ENCODE measurements at places on chromosomes 12 and 14.

DNA sequence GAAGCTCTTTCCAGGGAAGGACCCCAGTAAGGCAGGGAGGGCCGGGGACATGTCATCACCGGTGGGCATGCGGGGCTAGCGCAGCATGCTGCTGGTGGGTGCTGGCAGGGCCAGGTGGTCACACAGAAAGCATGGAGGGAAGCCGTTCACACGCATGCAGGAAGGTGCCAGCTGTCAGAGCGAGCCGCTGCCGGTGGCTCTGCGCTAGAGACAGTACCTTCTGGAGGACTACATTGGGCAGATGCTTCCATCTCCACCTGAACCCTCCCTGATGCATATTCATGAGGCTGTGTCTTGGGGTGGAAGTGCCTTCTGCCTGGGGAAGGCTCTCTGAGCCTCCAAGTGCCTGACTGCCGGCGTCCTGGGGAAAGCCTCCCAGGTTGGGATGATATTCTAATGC, 203.8 kb downstream of the CALM1 start:
- DNase-seq: no peak

GRCh38 chr12:85781766-85782165, 54.4 kb downstream of the RASSF9 start:
- DNase-seq: peak; percentile 81

- DNase-seq: no peak
These were observed 49.7 kb downstream of the CYP46A1 start for GRCh38 chr14:99733540-99734405.

GRCh38 chr14:64463195-64463594, 2.1 kb upstream of the AKAP5 start:
- no peak for DNase-seq

- no peak for DNase-seq
These were observed 36.3 kb downstream of the IL31 start for GRCh38 chr12:122137681-122138080.

- no peak for DNase-seq
These were observed 30.7 kb downstream of the P2RX4 start for GRCh38 chr12:121240484-121241101.

GRCh38 chr12:53224897-53225634, 6.9 kb downstream of the RARG start:
- no peak for DNase-seq

- no peak for DNase-seq
These were observed 24.4 kb downstream of the TUNAR start for GRCh38 chr14:95901054-95901453.

GRCh38 chr12:81441629-81442028, 317.5 kb downstream of the PPFIA2 start:
- no peak for DNase-seq

- no peak for DNase-seq
These were observed 119.9 kb upstream of the PLEKHG7 start for GRCh38 chr12:92582893-92583292.

GRCh38 chr12:124306686-124307555, 12.0 kb downstream of the RFLNA start:
- DNase-seq: no peak

DNA sequence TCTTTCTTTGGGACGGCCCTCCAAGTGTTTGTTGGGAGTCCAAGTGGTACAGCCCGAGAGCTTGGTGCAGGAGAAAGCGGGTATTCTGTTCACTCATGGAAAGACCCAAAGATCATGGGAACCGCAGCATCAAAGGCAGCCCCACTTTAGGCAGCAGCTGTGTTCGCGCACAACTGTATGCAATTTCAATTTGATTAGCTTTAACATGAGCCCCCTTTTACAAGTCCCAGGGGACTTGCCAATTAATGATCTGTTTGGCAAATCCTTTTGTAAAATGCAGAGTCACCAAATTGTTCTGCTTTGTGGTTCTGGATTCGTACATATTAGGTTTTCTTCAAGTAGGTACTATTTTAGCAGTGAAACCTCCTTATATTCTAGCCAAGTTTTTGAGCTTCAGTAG, 217.7 kb downstream of the AACS start:
- no peak for DNase-seq

DNA sequence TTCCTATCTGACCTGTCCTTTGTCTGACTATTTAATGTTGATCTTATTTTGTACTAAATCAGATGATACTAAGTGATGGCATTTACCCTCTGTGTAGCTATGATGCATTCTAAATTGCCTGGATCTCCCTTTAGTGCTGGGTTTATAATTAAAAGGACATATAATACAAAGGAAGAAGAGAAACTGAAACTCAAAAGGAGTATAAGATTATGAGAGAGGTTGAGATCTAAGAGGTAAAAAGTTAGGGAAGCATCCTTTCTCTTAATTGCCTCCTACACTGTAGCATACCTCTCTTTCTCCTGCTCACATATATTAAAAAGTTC, 86.9 kb upstream of the MON2 start:
- no peak for DNase-seq

GRCh38 chr12:68367903-68368302, 35.7 kb upstream of the MDM1 start:
- DNase-seq: no peak

GRCh38 chr12:89636052-89636775, 72.4 kb downstream of the ATP2B1 start:
- no peak for DNase-seq

DNA sequence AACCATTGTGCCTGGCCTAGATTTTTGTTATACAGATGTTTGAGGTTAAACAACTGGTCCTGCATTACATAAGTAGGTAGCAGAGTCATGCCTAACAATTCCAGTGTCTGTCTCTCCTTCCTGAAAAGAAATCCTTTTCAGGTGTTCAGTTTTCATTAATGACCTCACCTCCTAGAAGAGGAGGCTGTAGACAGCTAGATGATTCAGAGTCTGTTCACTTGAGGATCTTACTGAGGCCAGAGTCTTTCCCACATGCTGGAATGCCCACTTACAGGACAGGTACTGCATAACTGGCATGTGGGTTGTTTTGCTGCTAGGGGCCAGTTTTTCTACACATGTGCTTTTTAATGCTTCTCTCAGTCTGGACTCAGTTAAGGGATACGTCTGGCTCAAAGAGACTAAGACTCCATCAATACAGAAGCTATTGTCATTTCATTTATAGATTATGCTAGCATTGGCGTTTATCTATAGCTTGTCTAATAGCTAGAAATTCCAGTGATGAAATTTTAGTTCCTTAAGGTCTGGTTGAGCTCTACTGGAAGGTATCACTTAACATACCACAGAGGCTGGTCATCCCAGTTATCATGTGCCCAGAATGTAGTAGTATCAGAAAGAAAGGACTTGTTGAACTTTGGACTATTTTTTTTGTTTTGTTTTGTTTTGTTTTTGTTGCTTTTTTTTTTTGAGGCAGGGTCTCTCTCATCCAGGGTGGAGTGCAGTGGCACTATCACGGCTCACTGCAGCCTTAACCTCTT, 206.4 kb downstream of the ERC1 start:
- no peak for DNase-seq

DNA sequence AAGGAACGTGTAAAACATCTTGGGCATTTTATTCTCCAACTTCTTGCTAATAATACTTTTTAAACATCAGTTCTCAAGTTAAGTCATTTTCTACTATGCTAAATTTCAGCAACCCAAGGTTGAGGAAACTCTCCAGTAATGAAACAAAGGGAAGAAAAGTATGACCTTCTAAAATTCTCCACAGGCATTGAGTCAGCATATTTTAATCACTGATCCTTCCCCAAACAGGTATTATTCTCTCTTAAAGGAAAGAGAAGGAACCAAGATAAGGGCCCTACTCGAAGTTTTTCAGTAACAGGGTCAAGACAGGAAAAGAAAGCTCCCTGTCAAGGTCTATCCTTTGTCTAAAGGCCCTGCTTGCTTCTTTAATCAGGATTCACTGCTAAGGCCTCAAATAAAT, 3.0 kb downstream of the KICS2 start:
- DNase-seq: no peak

DNA sequence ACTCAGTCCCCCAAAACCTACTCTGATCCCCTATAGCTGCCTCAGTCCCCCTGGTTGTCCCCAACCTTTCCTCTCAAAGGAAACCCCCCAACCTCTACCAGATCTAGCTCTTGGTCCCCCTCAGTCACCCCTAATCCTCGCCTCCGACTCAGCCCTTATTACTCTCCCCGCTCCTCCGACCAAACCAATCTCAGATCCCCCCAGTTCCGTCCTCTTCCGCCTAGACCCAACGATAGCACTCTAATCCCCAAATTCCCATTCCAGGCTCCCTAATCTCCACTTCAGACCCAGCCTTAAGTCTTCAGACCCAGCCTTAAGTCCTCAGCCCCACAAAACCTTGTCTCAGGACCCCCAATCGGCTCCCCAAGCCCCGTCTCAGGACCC, 612 bp downstream of the VPS37B start:
- no peak for DNase-seq

- no peak for DNase-seq
These were observed at the start of gene FLRT2 for GRCh38 chr14:85529803-85530574. FLRT2 (plus strand) TSS chr14:85530144; CDS start chr14:85621515, 91,371 bp downstream.

- no peak for DNase-seq
These were observed 180.5 kb upstream of the HMGA2 start for GRCh38 chr12:65643595-65644386.

GRCh38 chr14:57869617-57870016, 3.7 kb upstream of the SLC35F4 start:
- no peak for DNase-seq

DNA sequence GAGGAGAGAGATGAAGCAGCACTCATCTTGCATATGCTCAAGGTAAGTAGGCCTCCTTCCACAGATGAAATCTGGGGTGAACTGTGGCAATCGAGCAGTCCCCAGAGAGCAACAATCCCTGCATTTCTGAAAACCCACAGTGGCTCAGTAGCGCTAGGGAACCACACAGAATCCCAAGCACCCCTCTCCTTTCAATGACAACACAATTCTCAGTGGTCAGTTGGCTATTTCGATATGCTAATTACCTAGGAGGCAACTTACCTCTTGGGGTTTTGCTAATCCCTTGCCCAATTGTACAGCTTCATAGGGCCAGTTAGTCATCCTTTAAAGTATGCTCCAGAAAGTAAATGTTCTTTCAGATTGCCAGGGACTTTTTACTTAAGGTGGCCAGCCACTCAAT, 1035.7 kb downstream of the BCL11B start:
- DNase-seq: no peak

- no peak for DNase-seq
These were observed 3.7 kb downstream of the ANO6 start for GRCh38 chr12:45219621-45220020.

GRCh38 chr12:54229624-54230212, 40.9 kb upstream of the SMUG1 start:
- DNase-seq: no peak

GRCh38 chr12:457676-458075, 2.1 kb upstream of the B4GALNT3 start:
- no peak for DNase-seq

GRCh38 chr14:22986508-22987054, 4.2 kb upstream of the AJUBA start:
- DNase-seq: peak; percentile 77

DNA sequence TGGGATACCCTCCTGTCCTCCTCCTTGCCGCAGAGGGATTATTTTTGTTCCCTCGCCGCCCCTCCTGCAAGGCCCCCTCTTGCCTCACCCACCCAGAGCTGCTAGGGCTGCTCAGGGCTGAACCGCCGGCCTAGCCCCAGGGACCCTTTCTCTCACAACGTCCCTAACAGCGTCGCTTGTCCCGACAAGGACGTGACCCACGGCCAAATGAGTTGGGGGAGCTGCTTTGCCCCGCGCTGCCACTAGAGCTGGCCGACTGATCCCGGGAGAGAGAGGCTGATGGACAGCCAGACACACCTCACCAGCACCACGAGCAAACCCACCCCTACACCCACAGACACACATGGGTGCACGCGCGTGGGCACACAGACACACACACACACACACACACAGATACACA, 154.6 kb upstream of the ALG10B start:
- DNase-seq: no peak

GRCh38 chr12:108399514-108399913, 60.4 kb upstream of the CMKLR1 start:
- no peak for DNase-seq

GRCh38 chr12:49903351-49903699, 375 bp downstream of the FAIM2 start:
- no peak for DNase-seq

GRCh38 chr14:92277031-92277430, 45.9 kb upstream of the SLC24A4 start:
- no peak for DNase-seq

DNA sequence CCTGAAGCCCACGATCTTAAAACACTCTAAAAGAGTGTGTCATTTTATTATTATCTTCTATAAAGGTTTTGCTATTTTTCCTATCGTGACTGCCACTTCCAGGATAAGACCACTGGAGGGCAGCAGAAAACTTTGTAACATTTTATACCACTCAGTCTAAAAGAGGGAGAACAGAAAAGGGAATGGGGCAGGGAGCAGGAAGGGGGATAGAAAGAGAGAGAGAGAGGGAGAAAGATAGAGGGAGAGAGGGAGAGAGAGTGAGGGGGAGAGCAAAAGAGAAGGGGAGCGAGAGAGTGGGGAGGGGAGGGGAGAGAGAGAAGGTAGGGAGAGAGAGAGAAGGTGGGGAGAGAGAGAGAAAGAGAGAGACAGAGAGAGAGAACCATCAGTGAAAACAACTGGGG, 2.0 kb upstream of the ART4 start:
- DNase-seq: peak; percentile 32

DNA sequence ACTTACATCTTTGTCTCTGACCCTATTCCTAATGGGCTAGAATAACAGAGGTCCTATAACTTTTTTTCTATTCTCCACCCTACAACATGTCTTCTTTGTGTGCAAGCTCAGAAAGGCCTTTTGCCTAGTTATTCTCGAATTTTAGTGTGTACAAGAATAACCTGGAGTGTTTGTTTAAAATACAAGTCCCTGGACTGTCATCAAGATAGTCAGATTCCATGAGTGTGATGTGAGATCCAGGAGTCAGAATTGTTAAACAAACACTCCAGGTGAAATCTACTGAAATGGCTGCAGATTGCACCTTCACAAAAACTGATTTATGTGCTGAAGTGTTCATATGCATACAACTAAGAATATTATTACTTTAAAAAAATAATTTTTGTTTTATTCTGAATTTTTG, 114.4 kb upstream of the DIO2 start:
- DNase-seq: no peak

DNA sequence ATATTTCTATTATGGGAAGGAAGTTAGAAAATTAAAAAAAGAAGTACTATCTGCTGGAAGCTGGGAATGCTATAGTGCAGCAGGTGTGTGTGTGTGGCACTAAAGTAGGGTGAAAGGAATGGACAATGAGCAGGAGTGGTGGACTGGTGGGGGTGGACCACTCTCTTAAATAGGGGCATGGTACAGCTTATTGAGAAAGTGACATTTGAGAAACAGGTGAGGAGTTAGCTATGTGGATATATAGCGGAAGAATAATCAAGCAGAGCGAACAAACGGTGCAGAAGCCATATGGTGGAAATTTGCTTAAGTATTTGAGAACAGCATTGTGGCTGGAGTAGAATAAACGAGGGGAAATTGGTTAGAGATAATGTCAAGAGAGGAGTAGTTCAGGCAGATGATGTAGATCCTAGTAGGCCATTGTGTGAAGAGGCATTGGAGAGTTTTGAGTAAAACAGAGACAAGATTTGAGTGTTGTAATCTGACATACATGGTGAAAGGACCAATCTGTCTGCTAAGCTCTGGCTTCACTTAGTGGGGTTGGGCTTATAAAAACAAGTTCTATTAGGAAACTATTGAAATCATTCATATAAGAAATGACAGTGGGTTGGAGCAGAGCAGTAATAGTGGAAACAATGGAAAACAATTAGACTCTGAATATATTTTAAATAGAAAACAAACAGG, 149.2 kb upstream of the SYT10 start:
- no peak for DNase-seq
